ENCODE measurements at places on chromosomes 2 and 18. TPM values are rescaled to one million over a fixed set of nuclear protein-coding genes. Genes with fewer than 3 reads are reported as not detected.

DNA sequence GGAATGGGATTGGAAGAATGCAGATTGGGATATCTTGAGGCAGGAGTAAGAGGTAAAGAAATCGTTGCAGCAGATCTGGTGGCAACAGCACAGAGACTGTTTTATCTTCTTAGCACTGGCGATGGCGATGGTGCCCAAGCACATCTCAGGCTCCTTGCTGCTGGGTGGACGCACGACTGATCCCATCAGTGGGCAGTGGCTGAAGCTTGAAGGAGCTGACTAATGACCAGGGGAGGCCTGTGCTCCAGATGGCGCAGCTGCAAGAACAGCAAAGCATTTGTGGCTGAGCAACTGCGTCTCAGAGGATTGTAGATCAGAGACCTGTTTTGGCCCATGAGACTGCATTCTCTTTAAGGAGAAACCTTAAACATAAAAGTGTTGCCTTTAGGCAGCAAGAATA, 54.6 kb downstream of the GALR1 start:
- DNase-seq, result no peak
- H3K27ac ChIP-seq, result no peak overlapping the region
- no peaks in the 10 kb centered on the region for H3K36me3 ChIP-seq
- H3K4me3 ChIP-seq, result no peak overlapping the region
- H3K27me3 ChIP-seq, result no peaks in the 10 kb centered on the region

AQP12A gene
- total RNA-seq, result not detected

ATAD2B gene
- 18.0 TPM for total RNA-seq

DNA sequence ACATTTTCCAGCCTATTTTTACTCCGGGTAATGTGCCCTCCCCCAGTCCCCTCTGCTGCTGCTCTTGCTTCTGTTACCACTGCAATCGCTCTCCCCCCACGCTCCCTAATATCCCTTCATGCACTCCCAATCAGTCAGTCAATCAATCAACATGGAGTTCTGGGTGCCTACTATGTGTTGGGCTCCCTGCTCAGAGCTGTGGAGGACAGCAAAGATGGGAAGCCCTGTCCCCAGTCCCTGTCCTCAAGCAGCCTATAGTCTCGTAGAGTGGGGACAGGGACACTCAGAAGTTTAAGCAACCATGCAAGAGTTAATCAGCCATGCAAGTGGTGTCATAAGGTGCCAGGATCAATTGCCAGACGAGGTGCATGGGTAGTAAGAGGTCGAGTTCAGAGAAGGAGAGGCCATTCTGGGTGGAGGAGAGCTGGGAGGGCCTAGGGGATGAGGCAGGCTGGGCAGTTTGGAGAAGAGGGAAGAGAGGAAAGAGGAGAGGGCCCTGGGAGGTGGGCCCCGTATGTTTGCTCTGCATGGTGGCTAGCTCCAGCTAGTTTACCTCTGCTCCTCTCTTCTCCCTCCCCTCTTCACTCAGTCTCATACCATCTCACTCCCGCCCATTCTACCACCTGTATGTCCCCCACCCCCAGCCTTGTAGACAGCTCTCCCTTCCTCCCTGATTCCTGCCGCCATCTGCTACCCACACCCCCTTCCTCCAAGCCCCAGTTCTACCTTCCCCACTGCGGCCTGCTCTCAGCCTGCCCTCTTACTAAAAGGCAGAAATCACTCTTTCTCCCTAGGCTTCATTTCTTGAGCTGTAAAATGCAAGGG, 3.9 kb downstream of the ASIC4 start:
- peaks cover 16% of the 10 kb centered on the region for H3K4me1 ChIP-seq
- no peaks in the 10 kb centered on the region for H3K36me3 ChIP-seq
- DNase-seq, result no peak
- H3K27ac ChIP-seq, result no peak overlapping the region
- H3K27me3 ChIP-seq, result peaks cover 28% of the 10 kb centered on the region
- no peak overlapping the region for H3K4me3 ChIP-seq

DNA sequence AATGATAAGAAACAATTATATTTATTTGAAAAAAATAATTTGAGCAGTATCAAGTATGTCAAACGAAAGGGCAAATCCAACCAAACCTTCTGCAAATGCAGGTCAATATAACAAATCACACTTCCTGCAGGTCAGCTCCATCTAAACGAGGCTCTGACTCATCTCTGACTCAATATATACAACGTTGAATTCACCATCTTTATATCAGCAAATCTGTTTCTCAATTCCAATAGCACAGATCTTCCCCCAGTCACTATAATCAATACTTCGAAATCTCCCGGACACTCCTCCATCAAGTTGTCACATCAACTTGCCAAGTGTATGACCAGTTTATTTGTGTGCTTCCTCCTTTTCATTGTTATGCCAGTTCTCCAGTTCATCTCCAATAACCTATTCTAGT, 388.9 kb downstream of the ZEB2 start:
- no peak overlapping the region for H3K27ac ChIP-seq
- no peaks in the 10 kb centered on the region for H3K36me3 ChIP-seq
- no peaks in the 10 kb centered on the region for H3K27me3 ChIP-seq
- no peak overlapping the region for H3K4me3 ChIP-seq
- no peaks in the 10 kb centered on the region for H3K4me1 ChIP-seq

DNA sequence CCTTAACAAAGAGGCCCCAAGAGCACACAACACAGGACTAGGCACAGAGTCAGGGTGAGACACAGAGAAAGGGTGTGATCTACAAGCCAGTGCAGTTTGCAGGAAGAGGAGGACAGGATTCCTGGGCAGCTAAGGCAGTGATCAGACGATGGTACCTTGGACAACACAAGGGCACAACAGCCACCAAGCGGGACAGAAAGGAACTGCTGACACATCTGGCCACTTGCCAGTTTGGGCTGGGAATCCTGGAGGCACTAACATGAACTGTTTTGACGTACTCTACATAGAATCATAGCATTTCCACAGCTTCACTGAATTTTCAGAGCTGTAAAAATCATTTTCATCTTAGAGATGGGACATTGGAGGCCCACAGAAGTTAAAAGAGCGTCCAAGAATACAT, 221.5 kb upstream of the SLC35G4 start:
- no peak overlapping the region for H3K4me3 ChIP-seq
- no peaks in the 10 kb centered on the region for H3K36me3 ChIP-seq
- no peaks in the 10 kb centered on the region for H3K4me1 ChIP-seq
- no peaks in the 10 kb centered on the region for H3K27me3 ChIP-seq
- DNase-seq, result peak; percentile 83

- no peaks in the 10 kb centered on the region for H3K4me1 ChIP-seq
- no peaks in the 10 kb centered on the region for H3K36me3 ChIP-seq
- H3K27me3 ChIP-seq, result peaks cover 36% of the 10 kb centered on the region
- no peak for DNase-seq
- H3K4me3 ChIP-seq, result no peak overlapping the region
Observed at GRCh38 chr2:100623033-100623715, 60.4 kb downstream of the PDCL3 start.

DNA sequence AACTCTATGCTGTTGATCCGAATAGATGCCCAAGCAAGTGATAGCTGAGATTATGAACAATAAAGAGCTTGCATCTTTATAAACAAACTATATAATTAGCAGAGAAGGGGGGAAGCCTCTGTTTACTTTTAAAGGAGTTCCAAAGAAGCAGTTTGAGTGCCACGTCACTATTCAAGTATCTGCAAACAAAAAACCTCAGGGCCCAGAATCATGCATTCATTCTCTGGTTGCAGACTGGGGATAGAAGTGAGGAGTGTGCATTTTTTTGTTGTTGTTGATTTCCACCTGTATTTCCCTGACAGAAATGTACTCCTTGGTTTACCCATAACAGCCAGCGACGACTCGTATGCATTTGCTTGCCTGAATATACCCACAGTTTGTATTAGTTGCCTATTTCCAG, 264.3 kb downstream of the PTGR3 start:
- no peak overlapping the region for H3K4me3 ChIP-seq
- DNase-seq, result no peak
- H3K4me1 ChIP-seq, result peaks cover 14% of the 10 kb centered on the region
- no peaks in the 10 kb centered on the region for H3K27me3 ChIP-seq

DNA sequence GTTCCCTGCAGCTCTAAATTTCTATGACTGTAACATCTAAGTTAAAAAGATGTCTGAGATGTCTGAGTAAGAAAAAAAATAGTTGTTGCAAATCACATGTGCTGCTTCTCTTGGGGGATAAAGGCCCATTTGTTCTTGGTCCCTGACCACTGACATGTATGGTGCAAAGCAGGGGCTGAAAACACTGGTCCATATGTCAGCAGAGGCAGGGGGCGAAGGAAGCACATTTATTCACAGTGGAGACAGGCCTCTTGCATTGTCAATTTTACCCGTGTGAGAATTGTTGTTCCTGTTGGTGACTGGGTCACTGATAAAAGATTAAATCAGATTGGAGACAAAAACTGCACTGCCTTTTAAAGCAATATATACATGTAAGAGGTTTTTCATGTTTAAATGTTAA, 38.8 kb downstream of the PRKCE start:
- no peak for DNase-seq
- H3K4me3 ChIP-seq, result no peak overlapping the region
- H3K27me3 ChIP-seq, result no peaks in the 10 kb centered on the region
- no peak overlapping the region for H3K27ac ChIP-seq
- no peaks in the 10 kb centered on the region for H3K36me3 ChIP-seq

GRCh38 chr2:223057569-223057968, 5.6 kb downstream of the KCNE4 start:
- no peaks in the 10 kb centered on the region for H3K27me3 ChIP-seq
- no peak for DNase-seq
- no peak overlapping the region for H3K4me3 ChIP-seq
- H3K27ac ChIP-seq, result peak overlapping the region; percentile 24

GRCh38 chr18:46040033-46040746, 31.9 kb downstream of the PSTPIP2 start:
- H3K4me3 ChIP-seq, result no peak overlapping the region
- no peaks in the 10 kb centered on the region for H3K27me3 ChIP-seq
- H3K27ac ChIP-seq, result no peak overlapping the region
- peaks cover 10% of the 10 kb centered on the region for H3K4me1 ChIP-seq
- DNase-seq, result no peak

- H3K4me1 ChIP-seq, result peaks cover 13% of the 10 kb centered on the region
- no peak for DNase-seq
- H3K27ac ChIP-seq, result no peak overlapping the region
Observed at GRCh38 chr2:170530284-170530745, 184.8 kb upstream of the SP5 start.

CCDC195 gene
- total RNA-seq, result not detected

CD8A gene
- not detected for total RNA-seq

GRCh38 chr2:158501301-158501700, 44.5 kb downstream of the PKP4 start:
- peaks cover 6% of the 10 kb centered on the region for H3K36me3 ChIP-seq
- no peaks in the 10 kb centered on the region for H3K27me3 ChIP-seq

SERPINB11 gene
- total RNA-seq, result not detected

GRCh38 chr2:61282104-61282590, 120.2 kb downstream of the C2orf74 start:
- peaks cover 35% of the 10 kb centered on the region for H3K36me3 ChIP-seq
- no peak for DNase-seq
- H3K27ac ChIP-seq, result no peak overlapping the region
- no peaks in the 10 kb centered on the region for H3K4me1 ChIP-seq
- no peak overlapping the region for H3K4me3 ChIP-seq

GRCh38 chr2:148596018-148596417, 48.5 kb upstream of the EPC2 start:
- DNase-seq, result peak; percentile 6
- H3K27me3 ChIP-seq, result no peaks in the 10 kb centered on the region
- H3K4me3 ChIP-seq, result no peak overlapping the region
- no peaks in the 10 kb centered on the region for H3K4me1 ChIP-seq
- H3K27ac ChIP-seq, result no peak overlapping the region

NCKAP5 gene
- total RNA-seq, result 1.8 TPM

ACMSD gene
- total RNA-seq, result not detected

DNA sequence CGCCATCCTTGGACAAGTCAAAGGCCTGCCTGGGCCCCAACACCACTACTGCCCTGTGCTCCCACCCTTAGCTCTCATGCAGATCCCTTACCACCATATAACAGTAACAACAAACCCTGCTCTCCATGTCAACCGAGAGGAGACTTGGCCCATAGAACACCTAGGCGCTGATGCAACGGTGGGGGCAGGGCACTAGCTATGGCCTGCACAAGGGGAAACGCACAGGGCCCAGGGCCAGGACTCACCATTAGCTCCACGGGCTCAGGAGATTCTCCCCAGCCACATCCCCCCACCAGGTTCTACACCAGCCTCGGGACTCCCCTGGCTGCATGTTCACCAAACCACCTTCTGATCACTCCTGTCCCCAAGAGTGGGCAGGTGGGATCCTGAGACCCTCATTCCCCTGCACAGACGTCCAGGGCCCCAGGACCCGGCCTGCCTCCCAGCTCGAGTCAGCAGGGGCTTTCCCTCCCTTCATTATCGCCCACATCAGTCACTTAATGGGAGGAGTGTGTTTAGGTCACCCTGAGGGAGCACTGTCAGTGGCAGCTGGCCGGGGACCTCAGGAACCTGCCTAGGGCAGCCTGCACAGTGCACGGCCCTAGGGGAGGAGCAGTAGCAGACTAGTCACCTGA, 29.3 kb downstream of the ANKMY1 start:
- H3K27me3 ChIP-seq, result no peaks in the 10 kb centered on the region
- H3K36me3 ChIP-seq, result peaks cover 4% of the 10 kb centered on the region
- DNase-seq, result peak; percentile 65
- H3K4me1 ChIP-seq, result no peaks in the 10 kb centered on the region

GRCh38 chr2:195009202-195009601, 647.8 kb upstream of the SLC39A10 start:
- no peaks in the 10 kb centered on the region for H3K4me1 ChIP-seq
- no peak overlapping the region for H3K27ac ChIP-seq
- no peak for DNase-seq
- no peaks in the 10 kb centered on the region for H3K27me3 ChIP-seq
- no peak overlapping the region for H3K4me3 ChIP-seq

GRCh38 chr2:42118754-42119569, 50.2 kb upstream of the EML4 start:
- no peaks in the 10 kb centered on the region for H3K27me3 ChIP-seq
- peak overlapping the region; percentile 65 for H3K27ac ChIP-seq
- H3K4me3 ChIP-seq, result no peak overlapping the region
- DNase-seq, result no peak
- H3K36me3 ChIP-seq, result no peaks in the 10 kb centered on the region

SERPINB13 gene
- total RNA-seq, result not detected

- H3K36me3 ChIP-seq, result no peaks in the 10 kb centered on the region
- DNase-seq, result no peak
- no peak overlapping the region for H3K27ac ChIP-seq
- no peaks in the 10 kb centered on the region for H3K4me1 ChIP-seq
- H3K4me3 ChIP-seq, result no peak overlapping the region
- H3K27me3 ChIP-seq, result no peaks in the 10 kb centered on the region
Observed at GRCh38 chr2:129469871-129470270, 509.6 kb upstream of the RAB6C start.

GRCh38 chr2:170207901-170208300, 30.0 kb downstream of the MYO3B start:
- H3K4me1 ChIP-seq, result peaks cover 4% of the 10 kb centered on the region
- H3K27me3 ChIP-seq, result no peaks in the 10 kb centered on the region
- no peak overlapping the region for H3K27ac ChIP-seq
- no peak for DNase-seq
- H3K36me3 ChIP-seq, result no peaks in the 10 kb centered on the region
- H3K4me3 ChIP-seq, result no peak overlapping the region

DNA sequence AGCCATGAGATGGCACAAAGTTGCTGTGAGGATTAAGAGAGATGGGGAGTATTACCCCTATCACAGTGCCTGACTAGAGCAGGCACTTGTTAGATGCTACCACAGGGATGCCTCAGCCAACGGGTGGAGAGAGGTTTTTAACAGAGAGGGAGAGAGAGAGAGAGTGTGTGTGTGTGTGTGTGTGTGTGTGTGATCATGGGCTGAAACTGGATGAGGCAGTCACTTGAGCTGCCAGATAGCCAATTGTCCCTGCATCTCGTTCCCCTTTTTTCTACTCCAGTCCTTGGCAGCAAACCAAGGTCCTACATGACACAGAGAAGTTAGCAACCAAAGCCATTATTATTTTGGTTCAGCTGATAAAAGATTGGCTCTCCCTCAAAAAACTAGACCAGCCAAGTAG, 3.0 kb downstream of the CD8A start:
- H3K4me3 ChIP-seq, result no peak overlapping the region
- H3K27me3 ChIP-seq, result peaks cover 56% of the 10 kb centered on the region
- H3K27ac ChIP-seq, result no peak overlapping the region
- DNase-seq, result peak; percentile 62
- no peaks in the 10 kb centered on the region for H3K4me1 ChIP-seq
